T-cell (primary cell): ENCODE measurements at places on chromosomes 3 and 15. TPM values are rescaled to one million over a fixed set of nuclear protein-coding genes. Genes with fewer than 3 reads are reported as not detected.

TMCO5A gene
- total RNA-seq, result not detected

DUOXA2 gene
- total RNA-seq, result not detected

LINGO1 gene
- total RNA-seq, result 0.19 TPM

CPLX3 gene
- 0.26 TPM for total RNA-seq

ZBTB20 gene
- total RNA-seq, result 43.4 TPM

ZPLD1 gene
- total RNA-seq, result not detected

PRR23C gene
- total RNA-seq, result not detected

ISLR2 gene
- not detected for total RNA-seq

EFCC1 gene
- 0.32 TPM for total RNA-seq

WDR72 gene
- not detected for total RNA-seq

SPTBN5 gene
- 4.0 TPM for total RNA-seq

CPB1 gene
- total RNA-seq, result 7.4 TPM

C3orf70 gene
- total RNA-seq, result not detected

SLC38A3 gene
- total RNA-seq, result 0.35 TPM

GOLGA8S gene
- total RNA-seq, result 0.32 TPM

NECTIN3 gene
- total RNA-seq, result 8.4 TPM

MUSTN1 gene
- total RNA-seq, result 1.6 TPM

ARGFX gene
- total RNA-seq, result not detected

FETUB gene
- not detected for total RNA-seq

GPR176 gene
- total RNA-seq, result 0.30 TPM

KAT2B gene
- total RNA-seq, result 69.0 TPM

HDGFL3 gene
- total RNA-seq, result 9.9 TPM

PLAAT1 gene
- total RNA-seq, result not detected

LMCD1 gene
- 0.63 TPM for total RNA-seq

ACSBG1 gene
- total RNA-seq, result not detected

NBEAL2 gene
- total RNA-seq, result 182 TPM

RAB7A gene
- total RNA-seq, result 130 TPM

NANOGP8 gene
- 0.50 TPM for total RNA-seq

MESP2 gene
- not detected for total RNA-seq

GOLGA8T gene
- total RNA-seq, result 0.60 TPM

IL12A gene
- 0.57 TPM for total RNA-seq

SOX2 gene
- 0.18 TPM for total RNA-seq

CASR gene
- total RNA-seq, result 0.03 TPM

HIGD2B gene
- not detected for total RNA-seq

ROBO2 gene
- total RNA-seq, result not detected

AP3B2 gene
- 1.2 TPM for total RNA-seq

SLC12A1 gene
- not detected for total RNA-seq
